Motor neuron (in vitro differentiated cells): ENCODE measurements at places on chromosomes 4 and X.

GRCh38 chr4:109571494-109571893, 11.4 kb downstream of the MCUB start:
- no peak for ATAC-seq

GRCh38 chr4:181261279-181261678, 981.9 kb upstream of the TENM3 start:
- peak; percentile 67 for ATAC-seq

GRCh38 chr4:154719087-154719486, 24.7 kb upstream of the LRAT start:
- ATAC-seq = no peak

- ATAC-seq = no peak
These were observed 42.7 kb downstream of the ABLIM2 start for GRCh38 chr4:8115916-8116315.

GRCh38 chrX:10952619-10953018, 158.5 kb upstream of the HCCS start:
- no peak for ATAC-seq

- ATAC-seq = no peak
These were observed 82.4 kb downstream of the ATP10D start for GRCh38 chr4:47567511-47567910.

DNA sequence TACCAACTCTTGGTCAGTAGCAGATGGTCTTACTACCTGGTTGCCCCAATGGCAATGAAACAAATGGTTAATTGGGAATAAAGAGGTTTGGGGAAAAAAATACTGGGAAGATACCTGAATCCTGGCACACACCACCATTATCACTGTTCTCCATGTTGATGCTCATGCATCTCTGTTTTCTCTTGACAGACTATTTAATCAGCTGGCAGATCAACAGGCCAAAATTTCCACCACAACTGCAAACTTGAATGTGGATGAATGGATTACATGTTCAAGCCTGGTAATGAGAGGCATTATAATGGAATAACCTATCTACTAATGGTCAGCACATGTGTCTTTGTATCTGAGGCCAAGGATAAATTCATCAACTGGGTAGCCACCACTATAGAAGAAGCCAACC, 45.7 kb downstream of the ZNF721 start:
- ATAC-seq = no peak

GRCh38 chr4:26242451-26242850, 78.4 kb upstream of the RBPJ start:
- ATAC-seq = no peak

GRCh38 chr4:188091-188490, 63.8 kb downstream of the ZNF718 start:
- ATAC-seq = no peak

DNA sequence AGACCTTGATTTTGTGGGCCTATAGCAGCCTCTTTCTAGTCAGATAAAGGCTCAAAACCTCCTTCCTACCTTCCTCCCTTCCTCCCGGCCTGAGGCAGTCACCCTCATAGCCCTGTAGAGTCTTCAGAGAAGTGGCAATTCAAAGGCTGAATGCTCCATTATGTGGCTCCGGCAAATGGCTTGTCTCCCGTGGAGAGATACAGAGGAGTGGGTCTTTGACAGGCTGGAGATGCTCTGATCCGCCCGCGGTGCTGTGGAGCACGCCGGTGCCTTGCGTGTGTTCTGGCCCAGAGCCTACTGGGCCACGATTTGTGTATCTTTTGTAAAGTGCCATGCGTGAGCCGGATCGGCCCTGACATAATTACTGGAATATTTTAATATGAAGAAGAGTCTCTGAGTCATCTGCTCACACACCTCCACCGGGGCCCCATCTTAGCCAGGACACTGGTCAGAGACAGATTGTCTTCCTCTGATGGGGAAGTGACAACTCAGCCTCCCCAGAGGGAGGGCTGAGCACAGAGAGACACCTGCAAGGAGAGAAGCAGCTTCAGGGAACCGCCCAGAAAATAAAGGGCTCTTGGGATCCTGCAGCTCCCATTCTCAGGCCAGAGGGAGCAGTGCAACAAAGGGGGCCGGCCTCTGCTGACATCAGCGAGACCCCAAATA, 88.7 kb downstream of the DCTD start:
- no peak for ATAC-seq

- no peak for ATAC-seq
These were observed 30.6 kb upstream of the PJA1 start for GRCh38 chrX:69195810-69196209.

GRCh38 chrX:151488677-151489076, 74.8 kb upstream of the PASD1 start:
- peak; percentile 78 for ATAC-seq

DNA sequence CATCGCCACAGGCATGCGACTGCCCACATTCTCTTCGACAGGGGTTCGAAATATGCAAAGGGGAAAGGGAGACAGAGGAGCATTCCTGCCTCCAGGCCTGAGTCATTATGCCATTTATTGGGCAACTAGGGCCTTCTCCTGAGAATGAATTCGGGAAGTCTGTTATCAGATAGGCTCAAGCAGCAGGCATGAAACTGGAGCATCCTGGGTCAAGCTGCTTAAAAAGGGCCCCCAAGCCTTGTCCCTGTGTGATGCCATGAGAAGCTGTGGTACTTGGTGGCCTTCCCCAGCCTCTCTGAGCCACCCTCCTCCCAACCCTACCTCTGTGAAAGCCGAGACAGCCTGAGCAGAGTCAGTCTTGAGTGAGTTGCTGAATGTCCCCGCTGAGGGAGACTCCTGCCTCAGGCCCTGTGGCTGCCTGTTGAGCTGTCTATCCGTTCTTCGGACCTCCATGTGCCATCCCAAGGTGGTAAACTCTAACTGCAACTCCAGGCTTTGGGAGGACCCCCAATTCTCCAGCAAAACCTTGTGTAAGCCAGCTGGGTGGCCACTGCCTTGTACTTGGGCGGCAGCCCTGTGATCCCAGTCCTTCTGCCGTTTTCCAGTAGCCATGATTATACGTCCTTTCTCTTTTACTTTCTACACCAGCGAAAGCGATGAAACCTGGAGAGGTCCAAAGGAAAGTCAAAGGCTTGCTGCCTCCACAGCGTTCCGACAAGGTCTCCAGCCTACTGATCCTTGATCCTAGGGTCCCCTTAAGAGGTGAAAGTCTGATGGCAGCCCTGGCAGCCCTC, 37.7 kb downstream of the NBDY start:
- ATAC-seq = peak; percentile 26

GRCh38 chr4:53937918-53938317, 126.5 kb downstream of the CHIC2 start:
- ATAC-seq = no peak

- no peak for ATAC-seq
These were observed 72.1 kb downstream of the ARHGEF38 start for GRCh38 chr4:105624530-105624929.

DNA sequence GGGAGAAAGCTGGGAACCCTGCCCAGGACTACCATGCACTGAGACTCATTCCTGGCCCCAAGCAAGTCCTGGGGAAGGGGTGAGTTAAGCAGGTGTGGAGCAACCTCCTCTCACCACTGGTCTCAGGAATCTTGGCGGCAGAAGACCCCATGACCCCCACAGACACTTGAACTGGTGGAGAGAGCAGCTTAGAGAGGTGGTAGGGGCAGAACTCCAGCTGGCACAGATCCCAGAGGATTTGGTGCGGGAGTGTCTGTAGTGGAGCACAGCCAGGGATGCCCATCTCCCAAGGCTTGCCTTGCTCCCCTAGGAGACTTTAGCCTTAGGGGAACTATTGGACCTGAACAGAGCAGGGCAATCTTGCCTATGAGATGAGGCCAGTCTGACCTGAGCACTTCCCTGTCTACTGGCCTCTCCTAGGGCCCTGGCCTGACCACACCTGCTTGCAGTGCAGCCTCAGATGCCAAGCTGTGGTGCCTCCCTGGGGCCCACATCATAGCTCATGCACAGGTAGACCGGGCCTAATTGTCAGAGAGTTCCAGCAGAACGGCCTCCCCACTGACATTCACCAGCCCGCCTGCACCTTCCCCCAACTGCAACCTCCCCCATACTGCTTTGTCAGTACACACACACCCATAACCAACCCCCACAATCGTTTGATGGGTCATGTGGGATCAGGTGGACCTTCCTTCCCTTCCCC, 78.0 kb downstream of the NAA11 start:
- no peak for ATAC-seq

- no peak for ATAC-seq
These were observed 52.1 kb upstream of the STOX2 start for GRCh38 chr4:183852910-183853547.

DNA sequence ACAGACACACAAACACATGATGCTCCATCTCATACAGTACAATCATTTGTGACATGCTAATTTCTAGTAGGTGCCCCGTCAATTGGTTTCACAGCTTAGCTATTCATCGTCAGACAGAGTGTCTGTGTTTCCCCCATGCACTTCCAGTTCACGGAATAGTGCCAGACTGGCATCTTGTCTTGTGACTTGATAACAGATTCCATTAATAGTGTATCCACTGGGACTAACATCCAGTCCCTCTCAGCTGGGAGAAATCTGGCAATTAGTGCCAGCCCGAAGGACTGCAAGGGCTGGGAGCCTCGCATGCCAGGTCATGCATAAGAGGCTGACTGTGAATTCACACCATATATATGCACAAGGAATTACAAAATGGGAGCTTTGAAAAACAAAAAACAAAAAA, 20.2 kb upstream of the GATB start:
- ATAC-seq = no peak

DNA sequence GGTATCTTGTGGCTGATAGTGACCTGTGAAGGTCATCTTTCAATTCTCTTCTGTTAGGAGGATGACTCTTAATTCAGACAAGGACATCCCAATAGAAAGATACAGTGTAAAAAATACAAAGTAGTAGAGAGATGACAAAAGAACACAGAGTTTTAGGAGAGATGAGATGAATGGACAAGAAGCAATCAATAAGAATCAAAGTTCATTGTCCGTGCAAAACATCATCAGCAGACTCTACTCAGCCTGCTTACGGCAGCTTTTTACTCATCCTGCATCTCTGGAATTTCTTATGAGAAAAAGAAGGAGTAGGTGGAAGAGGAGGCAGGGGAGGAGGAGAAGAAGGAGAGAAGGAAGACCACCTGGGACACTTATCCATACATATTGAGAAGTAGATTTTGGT, 2131.7 kb downstream of the ARAP2 start:
- ATAC-seq = no peak

DNA sequence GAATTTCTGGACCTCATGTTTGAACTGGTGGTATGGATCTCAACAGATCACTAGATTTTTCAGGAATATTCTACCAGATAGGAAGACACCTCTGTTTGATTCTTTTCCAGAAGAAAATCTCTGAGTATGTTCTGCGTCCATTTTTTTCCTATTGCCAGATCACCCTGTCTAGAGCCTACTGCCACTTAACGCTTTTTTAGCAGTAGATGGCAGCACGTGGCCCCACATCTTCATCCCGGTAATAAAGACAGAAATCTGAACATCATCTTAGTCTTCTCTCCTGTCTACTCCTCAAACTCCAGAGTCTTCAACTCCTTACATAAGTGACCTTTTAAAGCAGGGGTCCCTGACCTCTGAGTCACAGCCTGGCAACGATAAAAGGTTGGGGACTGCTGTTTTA, 184.7 kb downstream of the TMA16 start:
- ATAC-seq = no peak

DNA sequence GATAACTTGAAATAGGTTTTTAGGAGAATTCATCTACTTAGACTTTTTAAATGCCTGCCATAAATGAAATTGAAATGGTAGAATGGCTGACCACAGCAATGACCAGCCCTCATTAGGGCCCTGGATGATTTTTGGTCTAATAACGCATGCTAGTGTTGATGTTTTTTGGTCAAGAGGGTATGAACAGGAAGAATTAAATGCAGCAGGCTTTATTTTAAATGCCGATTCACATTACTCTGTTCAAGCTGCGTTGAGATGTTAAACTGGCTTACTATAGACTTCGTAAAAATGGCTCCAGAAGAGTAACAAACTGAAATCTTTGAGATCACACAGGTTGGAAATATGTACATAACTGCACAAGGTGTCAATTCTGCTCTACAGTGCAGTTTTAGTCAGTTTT, 14.6 kb downstream of the DDX3X start:
- ATAC-seq = no peak

- peak; percentile 44 for ATAC-seq
These were observed 522 bp downstream of the FNIP2 start for GRCh38 chr4:158769175-158769921.

DNA sequence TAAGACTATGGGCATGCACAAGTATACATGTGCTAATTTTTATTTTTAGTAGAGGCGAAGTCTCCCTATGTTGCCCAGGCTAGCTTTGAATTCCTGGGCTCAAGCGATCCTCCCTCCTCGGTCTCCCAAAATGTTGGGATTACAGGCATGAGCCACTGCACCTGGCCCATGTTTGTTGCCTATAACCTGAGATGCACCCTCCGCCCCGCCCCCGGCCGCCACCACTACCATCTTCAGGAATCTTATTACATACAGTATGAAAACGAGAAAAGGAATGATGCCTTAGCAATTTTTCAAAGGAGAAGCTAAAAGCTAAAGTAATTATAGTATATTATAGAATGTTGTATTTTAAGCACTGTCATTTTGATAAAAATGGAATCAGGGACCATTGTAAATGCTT, 61.2 kb downstream of the POU4F2 start:
- no peak for ATAC-seq

DNA sequence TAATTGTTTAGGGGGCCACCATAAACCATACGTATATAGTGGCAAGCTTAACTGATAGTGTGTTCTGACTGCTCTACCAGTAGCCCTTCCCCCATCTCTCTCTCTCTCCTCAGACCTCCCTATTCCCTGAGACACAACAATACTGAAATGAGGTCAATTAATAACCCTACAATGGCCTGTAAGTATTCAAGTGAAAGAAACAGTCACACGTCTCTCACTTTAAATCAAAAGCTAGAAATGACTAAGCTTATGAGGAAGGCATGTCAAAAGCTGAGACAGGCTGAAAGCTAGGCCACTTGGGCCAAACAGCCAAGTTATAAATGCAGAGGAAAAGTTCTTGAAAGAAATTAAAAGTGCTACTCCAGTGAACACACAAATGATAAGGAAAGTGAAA, 78.0 kb downstream of the PRDM5 start:
- no peak for ATAC-seq

- ATAC-seq = no peak
These were observed 173.7 kb downstream of the PWWP3B start for GRCh38 chrX:106341823-106342222.

DNA sequence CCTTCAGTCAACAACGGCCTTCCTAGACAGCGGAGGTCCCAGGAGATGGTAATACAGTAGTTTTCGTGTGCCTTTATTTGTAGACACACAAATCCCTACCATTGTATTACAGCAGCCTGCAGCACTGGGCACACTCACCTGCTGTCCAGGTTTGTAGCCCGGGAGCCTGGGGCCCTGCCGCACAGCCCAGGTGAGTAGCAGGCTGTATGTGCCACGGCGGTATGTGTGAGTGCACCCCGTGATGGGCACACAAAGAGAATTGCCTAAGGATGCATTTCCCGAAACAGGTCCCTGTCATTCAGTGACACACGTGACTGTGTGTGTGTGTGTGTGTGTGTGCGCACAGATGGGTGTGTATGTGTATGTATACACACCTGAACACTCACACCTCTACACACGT, 8.1 kb upstream of the SLC25A6 start:
- ATAC-seq = no peak
